Activated CD8-positive, alpha-beta memory T cell treated with anti-CD3 and anti-CD28 coated beads for 24 hours (primary cell): ENCODE measurements at places on chromosomes 5 and 9.

DNA sequence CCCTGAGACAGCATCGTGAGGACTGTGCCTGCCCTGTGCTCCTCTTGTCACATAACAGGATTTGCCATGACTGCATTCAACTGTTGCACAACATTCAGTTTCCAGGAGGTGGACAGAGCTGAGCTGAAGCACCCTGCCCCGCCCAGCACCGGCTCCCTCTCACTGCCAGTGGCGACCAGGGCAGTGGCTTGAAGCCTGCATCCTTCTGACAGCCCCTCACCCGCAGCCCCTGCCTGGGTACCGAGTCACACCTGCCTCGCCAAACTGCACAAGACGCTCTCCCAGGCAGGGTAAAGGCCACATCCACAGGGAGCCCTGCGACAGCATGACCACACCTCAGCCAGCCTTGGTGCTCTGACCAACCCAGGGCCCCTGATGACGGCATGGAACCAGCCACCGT, 59.9 kb upstream of the ZNF354A start:
- no peak for DNase-seq

- DNase-seq: no peak
Observed at GRCh38 chr5:126969548-126969947, 60.8 kb downstream of the MARCHF3 start.

- no peak for DNase-seq
Observed at GRCh38 chr5:148641735-148642134, 12.6 kb downstream of the HTR4 start.

GRCh38 chr9:111381006-111381405, 51.0 kb upstream of the OR2K2 start:
- DNase-seq: no peak

- no peak for DNase-seq
Observed at GRCh38 chr5:76805821-76806505, 12.9 kb upstream of the F2RL1 start.

GRCh38 chr5:147693233-147693632, 89.3 kb downstream of the JAKMIP2 start:
- DNase-seq: no peak
